Activated CD4-positive, alpha-beta memory T cell treated with anti-CD3 and anti-CD28 coated beads, Interleukin-2, amount 10 ng/mL, durations not matched to agents 7 days and 5 days (primary cell): ENCODE measurements at places on chromosomes 1 and 21. TPM values are rescaled to one million over a fixed set of nuclear protein-coding genes. Genes with fewer than 3 reads are reported as not detected.

SH3GLB1 gene
- total RNA-seq = 79.6 TPM

ACTL8 gene
- not detected for total RNA-seq

GRCh38 chr1:207762622-207763021 lies 10.8 kb downstream of the CD46 start:
- no peak overlapping the region for H3K4me3 ChIP-seq
- peaks cover 80% of the 10 kb centered on the region for H3K36me3 ChIP-seq
- H3K4me1 ChIP-seq = peaks cover 5% of the 10 kb centered on the region
- H3K27me3 ChIP-seq = no peaks in the 10 kb centered on the region
- H3K27ac ChIP-seq = no peak overlapping the region

GRCh38 chr1:103254691-103255090 lies 146.4 kb upstream of the COL11A1 start:
- DNase-seq = no peak
- no peaks in the 10 kb centered on the region for H3K27me3 ChIP-seq
- H3K4me1 ChIP-seq = no peaks in the 10 kb centered on the region
- H3K27ac ChIP-seq = no peak overlapping the region

DNA sequence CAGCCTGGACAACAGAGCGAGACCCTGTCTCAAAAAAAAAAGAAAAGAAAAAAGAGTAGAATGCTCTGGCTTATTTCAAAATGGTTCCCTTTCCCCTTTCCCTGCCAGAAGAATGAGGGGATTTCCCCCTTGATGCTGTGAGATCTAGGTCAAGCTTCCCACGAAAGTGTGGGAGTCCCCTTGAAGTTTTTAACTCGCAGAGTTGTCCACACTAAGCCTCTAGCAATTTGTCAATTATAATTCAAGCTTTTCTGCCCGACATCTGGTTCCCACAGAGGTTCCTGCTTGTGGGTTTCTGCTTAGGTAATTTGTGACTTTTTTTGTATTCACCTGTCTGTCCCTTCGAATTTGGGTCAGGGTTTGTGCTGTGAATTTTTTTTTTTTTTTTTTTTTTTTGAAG lies 62.8 kb downstream of the ZFYVE9 start:
- no peak for DNase-seq
- no peaks in the 10 kb centered on the region for H3K27me3 ChIP-seq
- no peaks in the 10 kb centered on the region for H3K36me3 ChIP-seq
- no peak overlapping the region for H3K27ac ChIP-seq
- no peaks in the 10 kb centered on the region for H3K4me1 ChIP-seq
- H3K4me3 ChIP-seq = no peak overlapping the region

- H3K4me1 ChIP-seq = no peaks in the 10 kb centered on the region
- H3K4me3 ChIP-seq = no peak overlapping the region
- H3K27ac ChIP-seq = no peak overlapping the region
- no peak for DNase-seq
- H3K27me3 ChIP-seq = no peaks in the 10 kb centered on the region
Measured at GRCh38 chr1:167371030-167371429, 147.3 kb downstream of the CD247 start.

DNA sequence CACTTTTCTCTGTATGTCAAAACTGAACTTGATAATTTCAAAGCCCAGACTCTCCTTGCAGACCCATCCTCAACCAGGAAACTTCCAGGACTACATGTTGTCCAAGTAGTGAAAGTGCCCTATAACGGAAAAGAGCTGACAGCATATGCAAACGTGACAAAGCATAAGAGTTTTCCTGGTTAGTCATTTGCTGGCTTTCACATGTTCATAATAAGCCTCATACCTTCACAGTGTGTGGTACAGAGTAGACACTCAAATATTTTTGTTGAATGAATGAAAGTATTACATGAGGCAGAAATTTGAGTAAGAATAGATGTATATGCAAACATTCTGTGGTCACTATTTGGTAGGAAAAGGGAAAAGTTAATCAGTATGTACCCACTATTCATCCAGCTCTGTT lies 473.3 kb downstream of the MRPL39 start:
- no peaks in the 10 kb centered on the region for H3K36me3 ChIP-seq
- no peak overlapping the region for H3K4me3 ChIP-seq
- no peak for DNase-seq
- no peaks in the 10 kb centered on the region for H3K4me1 ChIP-seq
- H3K27ac ChIP-seq = no peak overlapping the region
- no peaks in the 10 kb centered on the region for H3K27me3 ChIP-seq

RGS16 gene
- 6.9 TPM for total RNA-seq

GRCh38 chr1:56304975-56305374 lies 274.4 kb downstream of the PLPP3 start:
- H3K4me1 ChIP-seq = no peaks in the 10 kb centered on the region
- no peak overlapping the region for H3K27ac ChIP-seq
- no peaks in the 10 kb centered on the region for H3K27me3 ChIP-seq
- no peak overlapping the region for H3K4me3 ChIP-seq
- DNase-seq = no peak

ZNF683 gene
- total RNA-seq = 0.18 TPM
